ENCODE measurements at places on chromosomes 2 and 18. TPM values are rescaled to one million over a fixed set of nuclear protein-coding genes. Genes with fewer than 3 reads are reported as not detected.

Gene PPP3R1
- 16.6 TPM for polyA plus RNA-seq

- H3K4me3 ChIP-seq = no peak overlapping the region
- no peaks in the 10 kb centered on the region for H3K27me3 ChIP-seq
- H3K27ac ChIP-seq = no peak overlapping the region
Measured at GRCh38 chr2:71700041-71700657, 246.8 kb downstream of the DYSF start.

- no peak for DNase-seq
- no peak overlapping the region for H3K27ac ChIP-seq
- H3K36me3 ChIP-seq = no peaks in the 10 kb centered on the region
Measured at GRCh38 chr2:15980605-15981098, 40.3 kb downstream of the MYCN start.

DNA sequence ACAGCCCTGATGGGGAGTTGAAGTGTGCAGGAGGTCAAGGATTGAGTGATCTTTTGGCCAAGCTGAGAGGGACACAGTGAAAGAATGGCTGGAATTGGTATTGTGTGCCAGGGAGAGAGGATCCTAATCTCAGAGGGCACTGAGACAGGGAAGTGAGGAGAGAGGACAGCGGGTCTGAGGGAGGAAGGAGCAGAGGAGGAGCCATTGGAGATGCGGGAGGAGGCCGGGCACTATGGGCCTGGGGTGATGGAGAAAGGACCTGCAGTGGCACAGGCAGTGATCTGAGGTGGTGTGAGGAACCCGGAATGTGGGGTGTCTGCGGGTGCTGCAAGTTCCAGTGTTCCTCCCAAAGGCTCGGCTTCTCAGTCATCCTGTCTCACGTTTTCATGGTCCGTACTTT is 26.8 kb downstream of the RNF144A start:
- no peaks in the 10 kb centered on the region for H3K4me1 ChIP-seq
- H3K27ac ChIP-seq = no peak overlapping the region
- DNase-seq = no peak
- no peak overlapping the region for H3K4me3 ChIP-seq

DNA sequence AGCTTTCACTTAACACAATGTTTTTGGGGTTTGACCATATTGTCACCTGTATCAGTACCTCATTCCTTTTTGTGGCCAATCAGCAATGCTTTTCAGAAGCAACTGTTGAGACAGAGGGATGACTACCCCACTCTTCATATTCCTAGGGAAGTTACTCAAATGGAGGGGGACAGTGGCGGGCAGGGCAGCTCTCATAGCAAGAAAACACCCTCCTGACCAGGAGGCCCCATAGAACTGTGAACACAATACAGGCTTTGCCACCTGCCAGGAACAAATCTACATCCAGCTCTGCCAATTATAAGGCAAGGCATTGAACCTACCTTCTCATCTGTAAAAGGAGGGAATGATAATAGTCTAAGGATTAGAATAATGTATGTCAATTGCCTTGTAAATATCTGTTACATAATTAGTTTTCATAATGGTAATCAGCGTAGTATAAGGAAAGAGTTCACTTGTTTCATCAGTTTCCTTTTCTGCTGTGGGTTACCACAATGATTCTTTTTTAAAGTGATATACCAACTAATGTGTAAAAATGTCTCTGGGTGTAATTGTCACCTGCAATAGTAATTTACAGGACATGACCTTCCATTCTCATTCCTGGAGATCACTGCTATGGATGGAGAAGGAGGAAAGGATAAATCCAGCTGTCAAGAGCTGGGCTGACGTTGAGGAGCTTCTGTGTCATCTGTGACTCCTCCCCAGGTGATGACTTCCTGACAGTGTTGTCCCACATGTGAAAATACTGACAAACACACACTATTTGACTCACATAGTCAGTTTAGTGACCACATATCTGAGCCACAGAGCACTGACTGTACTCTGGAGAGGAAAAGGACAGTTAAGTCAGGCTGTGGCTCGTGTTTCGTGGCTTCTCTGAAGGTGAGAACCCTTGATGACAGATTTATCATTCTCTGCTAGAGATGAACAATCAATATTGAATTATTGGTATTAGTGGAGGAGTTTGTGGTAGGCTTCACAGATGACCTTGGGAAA is 13.5 kb downstream of the ALPK2 start:
- H3K4me1 ChIP-seq = no peaks in the 10 kb centered on the region
- H3K36me3 ChIP-seq = no peaks in the 10 kb centered on the region
- H3K27me3 ChIP-seq = no peaks in the 10 kb centered on the region
- no peak overlapping the region for H3K27ac ChIP-seq
- no peak for DNase-seq

- no peak overlapping the region for H3K27ac ChIP-seq
- DNase-seq = no peak
- no peaks in the 10 kb centered on the region for H3K36me3 ChIP-seq
- H3K4me3 ChIP-seq = no peak overlapping the region
- H3K4me1 ChIP-seq = no peaks in the 10 kb centered on the region
Measured at GRCh38 chr2:31997653-31998052, 13.2 kb downstream of the MEMO1 start.

Measured in aorta (tissue), 5 donors.